ENCODE measurements at places on chromosomes 7 and 10.

DNA sequence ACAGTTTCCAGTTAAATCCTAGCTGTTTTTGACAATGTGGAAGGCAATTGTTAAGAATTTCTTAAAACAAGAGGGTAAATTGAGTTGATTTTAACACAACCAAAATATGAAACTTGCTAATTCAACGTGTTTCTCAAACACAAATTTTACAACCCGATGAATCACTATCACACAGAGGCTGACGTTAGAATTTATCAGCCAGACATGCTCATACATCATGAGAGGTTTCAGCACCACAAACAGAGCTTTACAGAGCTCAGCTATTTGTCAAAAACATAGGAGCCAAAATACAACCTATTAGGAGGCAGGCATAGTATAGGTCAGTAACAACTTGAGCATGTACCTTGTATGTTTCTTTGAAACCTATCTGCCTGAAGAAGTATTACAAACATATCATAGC lies 36.1 kb downstream of the LRRN3 start:
- DNase-seq = no peak

GRCh38 chr7:51150193-51150592 lies 166.4 kb downstream of the COBL start:
- no peak for DNase-seq

DNA sequence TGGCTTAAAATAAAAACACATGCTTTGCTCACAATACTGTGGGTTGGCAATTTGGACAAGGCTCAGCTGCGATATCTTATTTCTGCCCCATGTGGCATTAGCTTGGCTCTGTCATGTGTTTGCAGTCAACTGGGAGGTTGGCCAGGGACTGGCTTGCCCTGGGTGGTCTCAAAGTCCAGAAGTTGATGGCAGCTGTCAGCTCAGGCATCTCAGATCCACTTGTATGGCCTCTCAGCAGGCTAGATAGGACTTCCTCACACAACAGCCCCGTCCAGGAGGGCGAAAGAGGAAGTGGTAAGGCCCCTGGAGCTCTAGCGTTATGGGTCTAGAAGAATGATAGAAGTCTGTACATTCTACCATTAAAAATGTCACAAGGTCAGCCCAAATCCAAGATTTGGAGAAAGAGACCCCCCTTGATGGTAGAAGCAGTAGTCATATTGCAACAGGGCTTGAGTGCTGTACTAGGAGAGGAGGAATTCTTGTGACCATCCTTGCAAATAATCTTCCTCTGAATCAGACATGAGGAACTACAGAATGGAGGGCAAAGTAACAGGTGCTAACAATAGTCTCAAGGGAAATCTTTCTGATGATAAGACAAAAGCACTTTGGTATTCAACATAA lies 166.2 kb downstream of the FAM107B start:
- no peak for DNase-seq

DNA sequence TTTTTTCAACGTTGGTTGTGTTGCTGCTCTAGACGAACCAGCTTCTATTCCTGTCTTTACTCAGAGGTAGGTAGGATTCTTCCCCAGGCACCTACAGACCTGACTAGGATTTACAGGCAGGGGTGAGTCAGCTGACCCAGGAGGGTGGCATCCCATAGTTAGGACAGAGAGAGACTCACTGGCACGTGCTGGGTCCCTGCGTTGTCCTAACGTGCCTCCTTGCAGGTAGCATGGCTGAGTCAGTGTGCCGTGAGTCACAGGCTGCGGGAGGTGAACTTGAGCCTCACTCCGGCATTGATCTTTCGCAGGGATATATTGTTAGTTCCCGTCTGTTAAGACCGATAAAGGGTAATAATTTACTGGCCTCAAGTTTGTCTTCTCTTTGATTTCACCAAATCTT lies 96.5 kb downstream of the PFKFB3 start:
- peak; percentile 98 for DNase-seq

DNA sequence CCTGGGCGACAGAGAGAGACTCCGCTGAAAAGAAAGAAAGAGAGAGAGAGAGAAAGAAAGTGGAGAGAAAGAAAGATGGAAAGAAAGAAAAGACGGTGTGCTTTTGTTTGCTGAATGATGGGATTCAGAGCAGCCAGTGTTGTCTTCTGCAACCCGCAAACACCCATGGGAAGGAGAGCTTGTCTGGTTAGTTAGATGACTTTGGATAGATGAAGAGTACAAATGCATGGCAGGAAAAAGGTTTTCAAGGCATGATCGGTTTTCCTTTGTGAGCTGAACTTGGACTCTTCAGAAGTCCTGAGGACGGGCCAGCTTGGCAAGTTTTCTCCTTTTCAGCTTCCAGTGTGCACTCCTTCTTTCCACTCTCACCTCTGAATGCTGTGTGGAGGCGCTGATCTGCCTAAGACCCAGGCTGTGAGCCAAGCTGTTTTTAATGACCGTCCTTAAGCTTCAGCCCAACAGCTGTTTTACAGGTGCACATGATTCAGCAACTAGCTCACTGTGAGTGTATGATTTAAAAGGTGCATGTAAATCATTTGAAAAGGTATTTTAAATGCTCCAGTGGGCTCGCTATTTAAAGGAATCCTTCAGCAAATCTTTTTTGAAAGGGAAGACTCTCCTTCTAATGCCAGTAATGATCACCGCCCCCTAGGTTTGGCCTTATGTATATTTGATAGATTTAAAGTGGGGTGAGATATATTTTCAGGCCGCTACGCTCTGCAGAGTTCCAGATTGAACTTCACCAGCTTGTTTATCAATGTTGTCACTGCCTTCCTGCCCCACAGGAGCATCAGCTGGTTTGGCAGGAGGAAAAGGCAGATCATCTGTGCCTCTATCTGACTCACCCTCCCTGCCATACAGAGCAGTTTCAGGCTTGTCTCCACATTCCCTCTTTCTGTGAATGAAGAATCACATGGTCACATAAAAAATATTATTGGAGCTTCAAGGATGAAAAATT lies 115.0 kb downstream of the PLXDC2 start:
- DNase-seq = no peak

DNA sequence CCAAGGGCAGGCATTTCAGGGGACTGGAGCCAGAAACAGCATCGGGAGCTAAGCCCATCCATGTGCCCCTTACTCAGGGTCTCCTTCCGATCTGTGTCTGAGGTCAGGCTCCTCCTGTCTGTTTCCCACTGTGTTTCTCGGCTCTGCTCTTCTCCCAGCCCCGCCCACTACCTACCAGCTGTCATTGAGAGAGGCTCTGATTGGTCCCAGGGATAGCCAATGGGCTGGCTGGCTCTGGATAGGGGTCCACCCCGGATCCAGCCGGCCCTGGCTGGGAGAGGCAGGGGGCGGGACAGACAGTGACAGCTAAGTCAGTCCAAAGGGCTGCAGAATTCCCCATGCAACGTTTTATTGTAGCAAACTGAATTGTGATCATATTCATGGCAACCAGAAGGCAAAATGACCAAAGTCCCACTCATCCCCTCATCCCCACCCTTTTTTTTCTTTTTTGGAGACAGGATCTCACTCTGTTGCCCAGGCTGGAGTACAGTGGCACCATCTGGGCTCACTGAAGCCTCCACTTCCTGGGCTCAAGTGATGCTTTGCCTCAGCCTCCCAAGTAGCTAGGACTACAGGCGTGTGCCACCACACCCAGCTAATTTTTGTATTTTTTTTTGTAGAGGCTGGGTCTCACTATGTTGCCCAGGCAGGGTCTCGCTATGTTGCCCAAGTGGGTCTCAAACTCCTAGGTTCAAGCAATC lies 76.3 kb downstream of the CLIP2 start:
- DNase-seq = no peak

DNA sequence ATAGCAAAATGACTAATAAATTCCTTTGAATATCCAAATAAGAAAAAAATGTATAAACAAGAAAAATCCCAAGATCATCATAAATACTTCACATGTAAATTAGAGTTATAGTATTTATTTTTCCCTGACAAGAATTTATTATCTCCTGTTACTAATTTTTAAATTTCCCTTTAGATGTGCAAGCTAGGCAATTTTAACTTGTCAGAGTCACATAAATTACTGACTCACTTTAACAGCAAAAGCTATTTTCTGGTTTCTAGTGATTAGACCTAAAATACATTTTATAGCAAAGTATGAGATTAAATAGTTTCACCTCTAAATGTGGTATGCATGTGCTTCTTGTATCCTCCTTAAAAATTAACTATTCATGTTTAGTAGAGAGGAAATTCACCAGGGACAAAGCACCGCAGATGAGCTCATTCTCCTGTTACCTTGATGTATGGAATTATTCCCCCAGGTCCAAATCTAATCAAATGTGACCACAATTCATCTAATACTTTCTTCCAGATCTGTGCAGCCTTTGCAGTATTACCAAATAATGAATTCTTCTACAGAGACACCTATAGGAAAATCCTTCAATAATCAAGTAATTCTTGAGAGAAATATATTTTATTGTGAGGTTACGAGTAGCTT lies 621.2 kb downstream of the DNAJB9 start:
- no peak for DNase-seq

DNA sequence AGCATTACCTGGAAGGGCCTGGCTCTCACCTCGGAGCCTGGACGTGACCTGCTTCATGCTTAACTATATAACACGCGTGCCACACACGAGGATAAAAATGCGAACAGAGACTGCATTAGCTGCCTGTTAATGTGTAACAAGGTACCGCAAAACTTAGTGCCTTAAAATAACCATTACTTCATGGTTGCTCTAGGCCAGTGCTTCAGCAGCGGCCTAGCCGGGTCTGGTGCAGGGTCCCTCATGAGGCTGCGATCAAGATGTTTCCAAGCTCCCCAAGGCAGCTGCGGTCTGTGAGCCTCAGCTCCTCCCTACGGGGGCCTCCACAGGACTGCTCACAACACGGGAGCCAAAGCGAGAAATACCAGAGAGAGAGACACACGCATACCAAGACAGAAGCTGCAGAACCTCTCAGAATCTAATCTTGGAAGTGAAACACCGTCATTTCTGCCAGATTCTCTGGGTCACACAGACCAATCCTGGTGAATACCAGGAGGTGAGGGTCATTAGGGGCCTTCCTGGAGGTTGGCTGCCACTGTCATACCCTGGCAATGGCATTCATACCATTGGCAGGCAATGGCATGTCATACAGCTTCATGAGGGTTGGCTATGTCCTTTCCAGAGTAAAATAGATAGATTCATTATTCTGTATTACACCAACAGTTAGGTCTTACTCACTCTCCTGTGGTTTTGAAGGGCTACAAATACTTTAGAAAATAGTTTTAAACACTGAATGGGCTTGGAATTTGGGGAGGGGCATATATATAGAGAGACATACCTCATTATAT lies 94.5 kb downstream of the HIPK2 start:
- DNase-seq = no peak

DNA sequence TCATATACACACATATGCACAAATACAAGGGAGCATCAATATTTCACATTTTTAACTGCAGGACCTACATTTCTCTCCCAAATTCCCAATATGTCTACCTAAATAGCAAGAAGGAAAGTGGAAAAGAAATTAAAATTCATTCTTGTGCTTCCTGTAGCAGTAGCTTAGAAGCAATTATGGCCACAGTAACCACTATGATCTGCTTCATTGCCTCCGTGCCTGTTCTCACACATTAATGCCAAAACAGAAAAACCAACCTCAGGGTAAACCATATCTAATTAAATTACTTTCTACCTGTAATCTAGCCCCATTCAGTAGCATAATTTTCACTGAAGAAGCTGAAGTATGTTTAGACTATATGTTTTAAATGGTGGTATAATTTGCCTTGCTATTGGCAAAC lies 55.2 kb downstream of the HYCC1 start:
- no peak for DNase-seq

- DNase-seq = peak; percentile 69
Measured at GRCh38 chr7:119733127-119733879, 539.7 kb upstream of the KCND2 start.

GRCh38 chr10:38043516-38043915 lies 33.0 kb downstream of the ZNF33A start:
- DNase-seq = no peak

Measured in RWPE2 (cell line).